Activated naive CD4-positive, alpha-beta T cell treated with anti-CD3 and anti-CD28 coated beads for 36 hours (primary cell): ENCODE measurements at places on chromosomes 3 and 15.

DNA sequence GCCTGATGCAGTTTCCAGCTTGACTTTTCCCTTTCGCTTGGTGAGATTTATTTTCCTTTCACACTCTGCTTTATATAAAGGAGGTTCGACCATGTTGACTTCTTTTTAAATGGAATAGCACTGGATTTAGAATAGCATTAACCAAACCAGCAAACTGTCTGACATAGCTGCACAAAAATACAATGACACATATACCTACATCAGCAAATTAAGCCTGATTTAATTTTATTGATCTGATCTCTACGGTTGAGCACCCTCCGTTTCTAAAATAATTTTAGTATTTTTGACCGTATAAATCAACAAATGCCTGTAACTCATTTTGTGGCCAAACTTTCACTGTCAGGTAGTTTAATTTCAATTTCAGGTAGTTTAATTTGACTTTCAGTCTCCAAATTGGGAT, 5.8 kb upstream of the EIF5A2 start:
- peaks cover 2% of the 10 kb centered on the region for H3K4me1 ChIP-seq
- H3K27ac ChIP-seq, result no peak overlapping the region
- no peaks in the 10 kb centered on the region for H3K27me3 ChIP-seq

GRCh38 chr3:116886202-116886893, 176.8 kb downstream of the TUSC7 start:
- H3K4me3 ChIP-seq, result no peak overlapping the region
- no peaks in the 10 kb centered on the region for H3K4me1 ChIP-seq
- no peak overlapping the region for H3K27ac ChIP-seq
- H3K27me3 ChIP-seq, result no peaks in the 10 kb centered on the region
- H3K36me3 ChIP-seq, result no peaks in the 10 kb centered on the region

DNA sequence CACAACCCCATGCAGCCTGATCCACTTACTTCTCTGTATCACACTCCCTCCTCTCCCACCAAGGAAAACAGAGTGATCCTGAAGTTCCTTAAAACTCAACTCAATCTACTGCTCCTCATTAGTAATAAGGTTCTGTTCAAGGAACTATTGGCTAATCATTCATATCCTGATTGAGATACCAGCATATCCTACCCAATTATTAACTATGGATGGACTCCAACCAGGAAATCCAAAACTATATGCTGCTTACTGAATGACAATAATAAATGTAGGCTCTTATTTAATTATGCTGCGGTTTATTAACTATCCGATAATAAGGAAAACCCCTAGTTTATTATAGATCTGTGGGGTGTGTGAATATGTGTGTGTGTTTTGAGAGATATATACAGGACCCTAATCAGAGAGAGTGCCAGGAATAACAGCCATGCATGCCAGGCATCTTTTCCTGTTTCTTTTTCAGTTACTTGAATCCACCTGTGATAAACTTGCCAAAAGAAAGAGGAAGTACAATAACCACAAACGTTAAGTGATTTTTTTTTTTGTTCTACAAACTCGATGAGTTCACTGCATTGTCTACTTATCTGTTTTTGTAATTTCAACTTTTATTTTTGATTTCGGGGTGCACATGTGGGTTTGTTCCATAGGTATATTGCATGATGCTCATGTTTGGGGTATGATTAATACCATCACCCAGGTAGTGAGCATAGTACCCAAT, 1031.7 kb upstream of the CFAP20DC start:
- H3K27me3 ChIP-seq, result no peaks in the 10 kb centered on the region
- H3K36me3 ChIP-seq, result peaks cover 21% of the 10 kb centered on the region
- H3K27ac ChIP-seq, result peak overlapping the region; percentile 98
- no peak for DNase-seq
- H3K4me3 ChIP-seq, result peak overlapping the region; percentile 47

DNA sequence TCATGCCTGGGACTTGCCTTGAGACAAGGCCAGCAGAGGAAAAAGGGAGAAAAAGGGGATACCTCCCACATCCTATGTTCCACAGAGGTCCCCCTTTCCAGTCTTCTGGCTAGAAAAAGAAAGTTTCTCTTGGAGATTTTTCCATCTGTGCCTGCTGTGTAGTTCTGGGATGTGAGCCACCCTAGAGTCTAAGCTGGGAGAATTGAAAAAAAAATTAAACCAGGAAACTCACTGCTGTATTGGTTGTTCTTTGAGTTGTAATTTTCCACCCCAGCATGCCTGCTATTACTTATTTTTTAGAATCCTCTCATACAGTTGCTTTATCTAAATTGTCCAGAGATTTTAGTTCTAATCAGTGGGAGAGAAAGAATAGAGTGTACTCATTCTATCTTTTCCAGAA, 68.4 kb downstream of the SV2B start:
- H3K4me3 ChIP-seq, result no peak overlapping the region
- no peak for DNase-seq
- H3K27ac ChIP-seq, result no peak overlapping the region
- H3K27me3 ChIP-seq, result peaks cover 13% of the 10 kb centered on the region
- no peaks in the 10 kb centered on the region for H3K4me1 ChIP-seq
- no peaks in the 10 kb centered on the region for H3K36me3 ChIP-seq

DNA sequence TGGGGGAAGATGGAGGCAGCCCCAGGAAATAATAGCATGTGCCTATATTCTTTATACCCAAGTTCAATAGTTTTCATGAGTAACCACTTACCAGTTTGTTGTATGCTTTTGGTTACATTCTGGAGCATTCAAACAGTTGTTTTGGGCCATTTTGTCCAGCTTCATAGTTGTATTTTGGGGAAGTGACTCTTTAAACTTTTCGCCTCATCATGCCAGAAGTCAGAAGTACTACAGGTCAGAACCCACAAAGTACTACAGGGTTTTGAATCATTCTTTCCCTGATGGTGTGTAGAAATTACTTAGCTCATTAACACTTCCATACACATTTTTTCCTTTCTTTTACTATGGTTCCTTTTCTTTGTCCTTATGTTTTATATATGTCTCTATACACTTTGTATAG, 210.6 kb downstream of the ARPP21 start:
- no peaks in the 10 kb centered on the region for H3K4me1 ChIP-seq
- DNase-seq, result no peak
- no peak overlapping the region for H3K4me3 ChIP-seq
- H3K36me3 ChIP-seq, result no peaks in the 10 kb centered on the region

- peak overlapping the region; percentile 7 for H3K4me3 ChIP-seq
- peaks cover 3% of the 10 kb centered on the region for H3K36me3 ChIP-seq
- no peak overlapping the region for H3K27ac ChIP-seq
- H3K27me3 ChIP-seq, result peaks cover 11% of the 10 kb centered on the region
- DNase-seq, result no peak
Observed at GRCh38 chr3:12559520-12559919, 2.6 kb downstream of the MKRN2 start.

DNA sequence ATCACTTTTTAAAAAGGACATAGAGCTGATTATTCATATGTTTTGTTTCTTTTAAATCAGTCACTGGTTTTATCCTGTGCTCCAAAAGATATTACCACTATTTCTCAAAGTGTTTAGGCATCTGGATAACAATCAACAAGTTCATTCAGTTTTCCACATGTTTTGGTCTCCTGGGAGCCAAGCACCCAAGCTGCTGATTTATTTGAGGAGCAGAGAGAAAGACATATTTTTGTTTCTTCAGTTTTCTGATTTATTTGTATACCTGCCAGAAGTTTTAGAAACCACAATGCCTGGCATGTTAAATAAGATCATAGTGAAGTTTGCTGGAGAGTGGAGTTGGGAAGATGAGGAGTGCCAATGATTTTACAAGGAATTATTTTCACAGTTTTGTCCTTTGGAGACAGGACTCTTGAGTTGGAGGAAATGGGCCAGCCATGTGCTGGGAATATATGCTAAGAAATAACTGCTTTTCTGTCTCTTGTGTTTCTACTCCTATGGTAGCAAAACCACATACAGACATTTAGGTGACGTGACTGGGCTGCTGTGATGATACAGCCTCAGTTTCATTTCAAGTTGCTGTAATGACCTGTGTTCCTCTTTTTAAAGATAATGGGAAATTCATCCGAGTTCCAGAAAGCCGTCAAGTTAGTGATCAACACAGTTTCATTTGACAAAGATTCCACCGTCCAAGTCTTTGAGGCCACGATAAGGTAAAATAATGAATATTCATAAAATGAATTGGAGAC, 11.7 kb downstream of the EDEM1 start:
- H3K36me3 ChIP-seq, result peaks cover 78% of the 10 kb centered on the region
- peak; percentile 62 for DNase-seq
- H3K4me1 ChIP-seq, result peaks cover 76% of the 10 kb centered on the region
- no peaks in the 10 kb centered on the region for H3K27me3 ChIP-seq
